ENCODE measurements at places on chromosomes 4 and X. TPM values are rescaled to one million over a fixed set of nuclear protein-coding genes. Genes with fewer than 3 reads are reported as not detected.
A peak's percentile ranks its signal among the peaks of the same experiment; 100 is the strongest.

- DNase-seq: no peak
Measured at GRCh38 chr4:164501074-164501473, 252.9 kb upstream of the SMIM31 start.

The UGDH gene
- polyA plus RNA-seq: 98.2 TPM

DNA sequence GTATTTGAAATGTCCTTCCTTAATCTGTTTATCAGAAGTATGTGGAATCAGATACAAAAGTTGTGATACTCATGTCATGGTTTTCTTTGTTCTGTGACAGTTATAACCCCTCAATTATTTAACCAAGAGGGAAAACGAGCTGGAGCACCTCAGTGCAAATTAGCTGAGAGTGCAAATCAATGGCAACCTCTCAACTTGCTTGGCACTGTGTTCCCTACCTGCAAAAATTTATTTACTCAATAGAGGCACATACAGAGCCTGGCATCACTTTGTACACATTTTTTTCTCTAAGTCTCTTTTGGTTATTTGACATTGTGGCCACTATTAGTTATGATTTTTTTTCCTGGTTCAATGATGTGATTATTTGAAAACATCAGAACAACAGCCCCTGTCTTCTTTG lies 186.2 kb downstream of the STIM2 start:
- no peak for DNase-seq

The ATOH1 gene
- not detected for polyA plus RNA-seq

DNA sequence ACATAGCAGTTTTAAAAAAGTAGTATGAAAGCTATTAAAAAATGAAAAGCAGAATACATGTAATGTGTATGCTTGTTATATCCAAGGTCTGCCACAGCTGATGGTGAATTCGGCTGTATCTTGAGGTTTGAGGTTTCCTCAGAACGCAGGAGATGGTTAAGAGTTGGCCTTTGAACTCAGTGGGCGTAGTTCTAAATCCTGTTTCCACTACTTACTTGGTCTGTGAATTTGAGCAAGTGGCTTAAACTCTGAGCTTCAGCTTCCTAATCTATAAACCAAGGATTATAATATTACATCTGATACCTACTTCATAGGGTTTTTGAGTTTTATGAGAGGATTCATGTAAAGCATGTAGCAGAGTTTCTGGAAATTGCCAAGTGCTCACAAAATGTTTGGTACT lies 125.2 kb downstream of the STIM2 start:
- DNase-seq: no peak

The FAM9C gene
- polyA plus RNA-seq: 0.24 TPM

The IL9R gene
- polyA plus RNA-seq: 0.10 TPM

The TBX22 gene
- 3.2 TPM for polyA plus RNA-seq

DNA sequence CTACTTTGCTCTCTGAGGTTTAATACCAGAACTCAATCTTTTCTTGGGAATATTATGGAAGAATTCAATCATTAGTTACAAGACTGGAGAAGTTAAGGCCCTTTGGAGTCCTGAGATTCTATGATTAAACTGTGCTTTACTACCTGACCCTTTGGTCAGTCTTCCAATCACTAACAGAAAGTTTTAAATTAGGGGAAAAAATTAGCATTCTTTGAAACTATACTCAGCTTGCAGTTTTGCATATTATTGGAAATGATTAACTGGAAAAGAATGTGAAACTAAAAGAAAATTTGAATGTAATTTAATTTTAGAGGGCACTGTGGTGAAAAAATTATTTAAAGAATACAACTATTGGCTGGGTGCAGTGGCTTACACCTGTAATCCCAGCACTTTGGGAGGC lies 18.7 kb upstream of the GPR34 start:
- no peak for DNase-seq

DNA sequence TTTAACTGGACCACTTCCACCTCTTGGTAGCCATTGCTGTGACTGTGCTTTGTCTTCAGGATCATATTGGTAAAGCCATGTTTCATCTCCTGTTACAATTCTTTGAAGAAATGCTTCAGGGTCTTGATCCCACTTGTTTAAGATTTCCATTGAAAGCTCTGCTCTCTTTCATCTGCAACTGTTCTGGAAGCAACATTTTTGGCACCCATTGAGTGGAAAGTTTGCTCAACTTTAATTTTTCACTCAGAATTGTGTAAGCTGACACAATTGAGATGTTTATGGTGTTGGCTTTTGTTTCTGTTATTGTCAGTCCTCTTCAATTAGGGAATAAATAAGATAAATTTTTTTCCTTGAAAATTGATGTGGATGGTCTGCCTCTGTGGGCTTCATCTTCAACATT lies 237.4 kb downstream of the MAPK10 start:
- DNase-seq: no peak

DNA sequence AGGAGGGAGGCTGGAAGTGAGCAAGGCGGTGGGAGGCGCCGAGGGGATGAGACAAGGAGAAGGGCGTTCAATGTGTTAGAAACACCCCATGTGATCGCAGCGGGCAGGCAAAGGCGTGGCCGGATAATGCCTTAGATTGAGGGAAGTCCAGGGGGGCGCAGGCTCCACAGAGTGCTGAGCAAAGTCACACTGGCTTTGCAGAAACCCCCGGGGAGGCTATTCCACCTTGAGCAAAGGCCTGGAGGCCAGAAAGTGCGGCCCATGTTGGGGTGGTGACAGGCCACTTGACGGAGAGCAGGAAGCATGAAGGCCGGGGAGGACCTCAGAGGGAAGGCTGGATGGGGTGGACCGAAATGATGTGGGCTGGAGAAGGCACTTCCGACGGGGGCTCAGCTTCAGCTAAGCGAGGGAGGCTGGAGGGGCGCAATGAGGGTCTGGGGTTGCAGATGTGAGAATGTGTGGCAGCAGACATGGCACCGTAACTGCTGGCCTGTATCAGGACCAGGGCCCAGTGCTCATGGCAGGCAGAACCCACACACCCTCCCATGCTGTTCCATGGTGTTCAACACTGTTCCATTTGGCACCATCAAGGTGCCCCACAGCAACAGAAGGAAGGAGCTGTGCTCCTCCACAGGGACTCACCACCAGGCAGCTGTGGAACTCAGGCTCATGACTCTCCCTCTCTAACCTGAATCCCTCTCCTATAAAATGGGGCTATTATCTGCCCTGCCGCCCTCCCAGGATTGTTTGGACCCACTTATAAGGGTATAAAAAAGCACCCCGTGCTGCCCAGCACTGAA lies 50.3 kb downstream of the HMX1 start:
- no peak for DNase-seq

DNA sequence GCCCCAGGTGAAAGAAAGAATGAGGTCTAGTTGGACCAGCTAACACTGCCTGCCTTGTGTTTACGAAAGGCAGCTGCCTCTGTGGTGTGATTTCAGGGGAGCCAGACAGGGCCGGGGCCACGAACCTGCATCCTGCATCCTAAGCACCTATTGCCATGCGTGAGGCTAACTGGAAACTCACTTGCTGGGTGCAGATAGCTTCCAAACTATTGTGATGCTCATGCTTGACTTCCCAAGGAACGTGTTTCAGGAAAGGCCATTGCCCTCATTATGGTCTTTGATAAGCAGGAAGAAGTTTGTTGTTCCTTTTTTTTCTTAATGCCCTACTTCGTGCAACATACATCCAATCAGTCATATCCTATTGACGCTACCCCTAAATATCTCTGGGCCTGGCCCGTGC lies 2.3 kb upstream of the IRF2 start:
- no peak for DNase-seq

The ZNF182 gene
- polyA plus RNA-seq: 11.7 TPM

DNA sequence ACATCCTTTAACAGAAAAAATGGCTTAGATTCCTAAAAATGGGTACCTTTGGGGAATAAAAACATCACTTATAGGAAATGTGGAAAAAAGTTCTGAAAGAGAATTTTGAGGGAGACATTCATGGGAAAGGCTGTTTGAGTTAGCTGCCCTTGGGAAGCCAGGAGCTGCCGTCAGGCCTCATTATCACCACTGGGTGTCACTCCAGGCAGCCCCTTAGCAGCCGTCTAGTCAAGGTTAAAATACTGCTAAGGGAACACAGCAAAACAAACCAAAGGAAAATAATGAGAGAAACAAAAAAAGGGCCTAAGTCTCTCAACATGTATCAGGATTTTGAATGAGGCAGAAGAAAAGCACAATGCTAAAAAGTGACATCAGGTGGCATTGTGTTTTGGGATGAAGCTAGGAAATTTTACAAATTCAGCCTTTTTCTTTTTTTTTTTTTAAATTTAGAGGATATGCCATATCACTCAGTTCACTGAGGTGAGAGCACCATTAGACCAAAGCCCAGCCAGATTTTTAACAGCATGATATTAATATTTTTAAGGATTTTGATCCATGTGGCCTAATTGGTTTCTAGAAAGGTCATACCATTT lies 235.3 kb downstream of the GPAT3 start:
- DNase-seq: peak; percentile 33

GRCh38 chr4:126223784-126224407 lies 909.1 kb downstream of the FAT4 start:
- DNase-seq: no peak

DNA sequence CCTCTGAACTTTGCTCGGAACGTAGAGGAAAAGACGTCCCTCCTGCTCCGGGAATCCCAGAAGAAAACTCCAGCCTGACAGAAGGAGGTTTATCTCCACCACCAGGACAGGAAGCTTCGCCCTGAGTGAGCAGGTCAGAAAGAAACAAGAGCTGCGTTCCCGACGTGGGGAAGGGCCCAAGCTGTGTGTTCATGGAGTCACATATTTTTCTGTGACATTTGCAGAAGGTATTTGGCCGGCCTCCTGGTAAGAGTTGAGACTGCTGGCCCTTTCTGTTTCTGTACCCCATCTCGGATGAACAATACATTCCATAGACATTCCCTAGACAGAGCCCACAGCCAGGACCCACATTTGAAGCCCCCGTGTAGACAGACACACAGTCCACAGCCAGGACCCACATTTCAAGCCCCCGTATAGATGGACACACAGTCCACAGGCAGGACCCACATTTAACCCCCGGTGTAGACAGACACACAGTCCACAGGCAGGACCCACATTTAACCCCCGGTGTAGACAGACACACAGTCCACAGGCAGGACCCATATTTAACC lies 230.8 kb downstream of the SHOX start:
- DNase-seq: no peak

The GCNA gene
- polyA plus RNA-seq: 2.5 TPM

The ABCE1 gene
- 78.5 TPM for polyA plus RNA-seq

The AMTN gene
- not detected for polyA plus RNA-seq

The UGT2A2 gene
- polyA plus RNA-seq: not detected

- no peak for DNase-seq
Measured at GRCh38 chrX:74923942-74924448, 1.3 kb downstream of the NEXMIF start.

- no peak for DNase-seq
Measured at GRCh38 chrX:87805829-87806490, 288.4 kb downstream of the KLHL4 start.

DNA sequence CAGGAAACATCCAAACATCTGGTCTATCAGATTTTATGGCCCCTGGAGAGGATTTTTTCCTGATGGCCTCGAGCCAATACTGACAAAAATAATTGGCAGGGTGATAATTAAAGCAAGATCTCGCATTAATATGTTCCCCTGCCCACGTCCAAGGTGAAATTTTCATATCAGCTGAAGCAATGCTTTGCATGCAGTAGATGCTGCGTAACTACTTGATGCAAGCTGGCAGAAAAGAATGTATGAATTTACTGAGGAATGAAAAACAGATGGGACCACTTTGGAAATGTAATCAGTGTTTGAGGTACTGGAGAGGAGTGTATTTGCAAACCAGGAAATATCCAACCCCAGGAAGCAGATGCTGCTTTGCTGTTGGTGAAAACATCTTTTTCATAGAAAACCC lies 36.8 kb upstream of the REST start:
- DNase-seq: no peak

GRCh38 chr4:151801547-151802516 lies 41.0 kb upstream of the GATB start:
- DNase-seq: no peak

DNA sequence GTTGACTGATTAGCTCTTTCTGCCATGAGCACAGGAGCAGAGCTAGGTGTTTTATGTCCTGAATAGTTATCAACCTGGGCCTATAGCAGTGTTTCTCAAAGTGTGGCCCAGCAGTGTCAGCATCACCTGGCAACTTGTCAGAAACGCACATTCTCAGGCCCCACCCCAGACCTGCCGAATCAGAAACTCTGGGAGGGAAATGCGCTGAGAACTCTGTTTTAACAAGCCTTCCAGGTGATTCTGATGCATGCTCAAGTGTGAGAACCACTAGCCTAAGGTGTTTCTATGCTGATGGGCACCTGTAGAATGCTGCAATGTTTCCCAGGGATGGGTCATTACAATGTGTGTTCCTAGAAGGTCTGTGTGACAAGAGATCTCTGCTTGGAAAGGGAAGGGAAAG lies 257.5 kb downstream of the MID1IP1 start:
- DNase-seq: no peak

DNA sequence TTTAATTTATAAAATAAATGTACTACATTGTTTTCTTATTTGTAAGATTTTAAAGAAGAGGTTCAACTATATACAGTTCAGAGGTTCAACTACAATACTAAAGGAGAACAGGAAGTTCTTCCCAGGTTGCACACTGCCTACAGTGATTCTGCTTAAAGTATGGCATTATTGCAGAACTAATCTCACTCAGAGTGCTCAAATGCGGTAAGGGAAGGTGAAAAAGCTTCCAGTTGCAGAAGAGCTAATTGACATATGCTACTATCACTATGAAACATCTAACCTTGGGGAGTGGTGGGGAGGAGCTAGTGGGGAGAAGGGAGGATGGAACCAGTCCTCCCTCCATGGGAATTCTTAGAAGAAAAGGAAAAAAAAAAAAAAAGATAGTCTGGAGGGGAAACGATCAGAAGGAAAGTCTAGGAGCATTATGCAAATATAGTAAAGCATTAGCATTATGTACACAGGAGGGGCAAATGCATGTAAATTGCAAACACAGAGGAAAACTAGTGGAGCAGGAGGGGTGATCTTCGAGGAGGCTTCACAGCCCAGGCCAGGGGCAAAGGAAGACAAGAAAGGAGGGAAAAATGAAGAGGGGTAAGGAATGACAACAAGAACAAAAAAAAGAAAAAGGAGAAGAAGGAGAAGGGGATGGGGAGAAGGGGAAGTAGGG lies 32.0 kb upstream of the MMAA start:
- no peak for DNase-seq

The SYTL5 gene
- polyA plus RNA-seq: 3.4 TPM

The EVC gene
- polyA plus RNA-seq: 41.3 TPM

- no peak for DNase-seq
Measured at GRCh38 chrX:93760163-93760562, 86.2 kb downstream of the FAM133A start.

The S100G gene
- polyA plus RNA-seq: not detected

- DNase-seq: no peak
Measured at GRCh38 chr4:9923195-9923812, 98.0 kb downstream of the SLC2A9 start.

DNA sequence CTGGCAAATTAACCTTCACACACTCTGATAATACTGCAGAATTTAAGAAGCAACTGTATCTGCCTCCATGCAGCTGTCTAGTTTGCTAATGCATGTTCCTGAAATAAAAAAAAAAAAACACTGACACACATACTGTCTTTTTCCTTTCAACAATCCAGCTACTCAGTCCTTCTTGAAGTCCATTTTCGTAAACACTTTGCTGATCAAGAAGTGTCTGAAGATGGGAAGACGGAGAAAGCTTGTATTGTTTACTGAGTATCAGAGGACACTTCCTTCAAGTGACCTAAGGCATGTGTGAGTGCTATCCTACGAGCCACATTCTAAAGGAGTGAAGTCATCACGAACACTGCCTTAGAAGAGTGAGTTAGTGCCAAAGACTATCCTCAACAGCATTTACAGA lies 82.6 kb downstream of the LUZP4 start:
- DNase-seq: peak; percentile 13

The C4orf51 gene
- polyA plus RNA-seq: not detected

- DNase-seq: no peak
Measured at GRCh38 chr4:111639876-111640275, 505.4 kb upstream of the FAM241A start.

Measured in right renal cortex interstitium (tissue), 3 donors.